ENCODE measurements at places on chromosomes 2 and 18. TPM values are rescaled to one million over a fixed set of nuclear protein-coding genes. Genes with fewer than 3 reads are reported as not detected.
A peak's percentile ranks its signal among the peaks of the same experiment; 100 is the strongest.

GRCh38 chr18:75140296-75140695 is 68.6 kb downstream of the PTGR3 start:
- no peak for DNase-seq

DNA sequence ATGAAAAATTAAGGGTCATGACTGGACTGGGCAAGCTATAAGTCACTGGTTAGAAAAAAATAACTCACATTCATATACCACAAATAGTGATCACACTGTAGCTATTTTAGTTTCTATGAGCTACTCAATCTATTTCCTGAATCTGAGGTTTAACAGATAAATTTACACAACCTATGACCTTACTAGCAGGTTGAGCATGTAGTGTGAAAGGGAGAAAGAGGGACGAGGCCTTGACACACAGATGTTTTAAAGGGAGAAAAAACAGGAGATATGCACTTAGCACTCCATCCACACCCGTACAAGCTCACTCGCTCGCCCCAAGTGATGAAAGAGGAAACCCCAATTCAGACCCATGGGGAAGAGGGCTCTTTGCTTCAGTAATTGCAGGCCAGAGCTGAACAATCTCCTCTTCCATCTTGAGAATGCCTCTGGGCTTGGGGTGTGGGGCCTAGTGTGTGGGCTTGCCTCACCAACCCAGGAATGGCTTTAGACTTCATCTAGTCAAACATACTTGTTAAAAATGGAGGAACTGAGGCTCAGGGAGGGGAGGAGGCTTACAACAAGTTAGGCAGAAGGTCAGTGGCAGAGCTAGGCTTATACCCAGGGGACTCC is 10.7 kb downstream of the CYRIA start:
- DNase-seq = no peak

- DNase-seq = no peak
These were observed 9.4 kb upstream of the DUSP19 start for GRCh38 chr2:183069174-183069573.

- DNase-seq = no peak
These were observed 51.1 kb upstream of the RAPH1 start for GRCh38 chr2:203586206-203586605.

DNA sequence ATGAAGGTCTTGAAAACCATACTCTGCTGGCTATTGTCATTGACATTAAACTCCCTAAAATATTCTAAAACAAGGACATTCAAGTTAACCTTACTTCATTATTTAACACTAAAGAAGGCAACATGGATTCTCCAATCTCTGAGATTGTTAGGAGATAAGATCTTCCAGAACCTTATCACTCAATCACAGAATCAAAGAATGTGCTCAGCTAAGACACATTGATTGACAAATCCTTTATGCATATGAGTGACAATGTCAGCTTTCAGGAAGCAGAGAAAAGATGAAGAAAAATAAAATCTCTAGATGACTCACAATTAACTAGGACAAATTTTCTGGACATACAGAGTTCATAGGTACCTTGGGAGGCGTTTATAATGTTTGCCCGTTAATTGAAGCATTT is 787.2 kb downstream of the TSN start:
- DNase-seq = no peak

DNA sequence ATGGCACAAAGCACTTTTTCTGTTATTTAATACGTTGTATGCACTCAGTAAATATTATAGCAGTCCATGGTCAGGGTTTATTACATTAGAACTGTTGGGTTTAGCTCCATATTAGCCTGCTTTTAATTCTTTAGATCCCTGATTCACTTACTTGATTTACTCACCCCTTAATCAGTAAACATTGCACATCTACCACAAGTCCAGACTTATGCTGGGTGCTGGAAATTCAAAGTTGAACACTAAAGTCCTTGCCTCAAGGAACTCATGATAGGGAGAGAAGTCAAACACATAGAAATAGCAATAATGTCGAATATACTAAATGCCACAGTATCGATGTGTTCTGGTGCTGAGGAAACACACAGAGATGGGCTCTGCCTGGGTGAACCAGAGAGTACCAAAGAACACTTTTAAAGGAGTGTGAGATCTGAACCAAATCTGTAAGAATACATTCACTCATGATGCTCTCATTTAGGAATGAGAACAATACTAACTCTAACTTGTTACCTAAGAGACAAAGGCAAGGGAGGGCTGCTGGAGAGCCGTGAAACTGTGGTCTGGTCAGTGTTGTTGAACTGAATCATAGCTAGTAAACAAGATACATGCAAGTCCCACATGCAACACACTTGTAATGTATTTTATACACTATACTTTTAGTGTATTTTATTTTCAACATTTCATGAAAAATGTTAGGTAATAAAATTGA is 4.9 kb downstream of the STAT4 start:
- no peak for DNase-seq

DNA sequence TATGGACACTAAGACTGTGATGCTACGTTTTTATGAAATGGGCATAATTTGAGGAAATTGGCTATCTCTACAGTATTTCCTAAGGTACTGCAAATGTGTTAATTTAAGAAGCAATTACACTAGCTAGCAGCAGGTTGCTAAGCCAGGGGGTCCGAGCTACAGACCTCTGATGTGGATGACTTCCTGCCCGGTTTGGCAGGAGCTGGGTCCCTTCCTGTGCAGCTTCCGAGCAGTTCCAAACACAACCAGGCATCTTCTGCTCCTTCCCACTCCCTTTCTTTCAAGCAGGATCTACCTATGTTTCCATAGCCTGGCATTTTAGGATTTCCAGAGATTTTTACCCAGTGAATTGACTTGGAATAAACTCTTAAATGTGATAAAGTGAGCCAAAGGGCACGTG is 55.7 kb downstream of the SCN2A start:
- no peak for DNase-seq

DNA sequence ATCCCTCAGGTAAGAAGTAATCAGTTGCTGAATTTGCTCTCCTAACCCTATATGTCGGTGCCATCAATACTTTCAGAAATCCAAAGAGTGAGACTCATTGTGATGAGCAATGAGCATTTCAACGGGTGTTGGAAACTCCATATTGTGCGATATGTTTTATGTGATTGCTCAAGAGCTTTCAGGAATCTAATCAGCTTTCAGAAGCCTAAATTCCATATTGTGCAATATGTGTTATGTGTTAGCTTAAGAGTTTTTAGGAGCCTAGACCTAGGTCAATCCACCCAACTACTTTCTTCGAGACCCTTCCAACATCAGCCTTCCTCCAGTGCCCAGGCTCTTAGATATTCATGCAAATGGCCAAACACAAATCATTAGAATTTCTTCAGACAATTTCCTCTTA is 277.3 kb downstream of the DSC3 start:
- no peak for DNase-seq

DNA sequence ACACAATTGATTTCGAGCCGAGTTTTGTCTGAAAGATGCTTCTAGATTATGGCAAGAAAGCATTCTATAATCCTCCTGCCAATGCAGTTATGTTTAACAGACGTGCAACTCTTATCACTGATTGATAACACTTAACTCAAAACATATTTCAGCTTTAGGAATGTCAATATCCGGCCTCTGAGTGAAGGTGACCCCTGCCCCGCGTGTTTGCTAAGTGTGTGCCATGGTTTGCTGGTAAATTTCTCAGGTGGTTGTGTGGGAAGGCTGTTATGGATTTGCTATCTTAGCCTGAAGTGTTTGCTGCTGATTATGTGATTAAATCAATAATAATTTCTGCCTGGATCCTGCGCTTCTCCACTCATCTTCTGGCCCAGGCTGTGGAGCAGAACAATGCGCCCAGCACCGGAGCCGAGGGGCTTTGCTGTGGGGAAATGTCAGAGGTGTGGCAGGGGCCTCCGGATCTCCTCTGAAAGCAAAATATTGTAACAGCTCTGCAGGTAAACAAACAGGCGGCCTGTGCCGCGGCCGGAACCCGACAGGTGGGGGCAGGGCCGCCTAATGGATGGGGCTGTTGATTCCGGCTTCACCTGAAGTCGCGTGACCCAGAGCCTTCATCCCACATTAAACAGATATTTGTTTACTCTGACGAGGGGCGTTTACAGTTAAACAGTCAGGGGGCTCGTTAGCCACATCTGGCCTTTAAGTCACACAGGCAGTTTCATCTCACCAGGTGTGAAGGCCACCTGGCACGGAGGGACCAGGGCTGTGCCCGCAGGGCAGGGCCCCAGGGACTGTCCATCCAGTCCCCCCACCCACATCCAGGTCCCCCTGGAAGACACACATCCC is 210.7 kb upstream of the SALL3 start:
- DNase-seq = peak; percentile 86

- no peak for DNase-seq
These were observed 77.7 kb downstream of the RHOB start for GRCh38 chr2:20524412-20525040.

DNA sequence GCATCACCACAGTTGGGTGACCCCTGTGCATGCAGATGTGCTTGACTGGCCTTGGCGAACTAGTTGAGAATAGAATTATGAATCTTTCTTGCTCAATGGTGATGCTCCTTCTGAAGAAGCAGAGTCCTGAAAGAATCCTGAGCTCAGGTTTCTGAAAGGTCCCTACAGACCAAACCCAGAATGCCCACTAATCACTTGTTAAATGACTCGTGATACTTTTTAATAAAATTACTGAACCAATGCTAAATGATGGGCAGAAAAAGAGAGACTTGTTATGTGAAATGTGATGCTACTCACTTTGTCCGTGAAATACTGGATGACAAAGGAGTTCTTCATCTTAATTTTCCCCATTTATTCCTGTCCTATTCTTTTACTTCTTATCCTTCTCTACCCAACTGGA is 263.5 kb upstream of the LRRTM1 start:
- no peak for DNase-seq

DNA sequence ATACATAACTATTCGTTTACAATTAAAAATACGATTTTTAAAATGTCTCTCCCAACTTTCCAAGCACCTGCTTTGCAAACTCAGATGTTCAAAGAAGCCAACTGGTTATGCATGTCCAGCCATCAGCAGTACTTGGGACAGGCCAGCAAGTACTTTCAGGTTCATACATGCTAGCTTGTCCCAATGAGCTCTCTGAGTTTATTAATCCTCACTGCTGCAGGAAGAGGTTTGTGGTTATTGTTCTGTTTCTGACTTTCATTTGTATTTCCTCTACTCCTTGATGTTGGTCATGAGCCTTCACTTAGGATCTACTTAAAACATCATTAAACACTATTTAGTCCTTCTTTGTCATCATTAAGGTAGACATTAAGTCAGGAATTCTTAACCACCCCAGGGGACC is 374.1 kb downstream of the LRATD1 start:
- DNase-seq = no peak

DNA sequence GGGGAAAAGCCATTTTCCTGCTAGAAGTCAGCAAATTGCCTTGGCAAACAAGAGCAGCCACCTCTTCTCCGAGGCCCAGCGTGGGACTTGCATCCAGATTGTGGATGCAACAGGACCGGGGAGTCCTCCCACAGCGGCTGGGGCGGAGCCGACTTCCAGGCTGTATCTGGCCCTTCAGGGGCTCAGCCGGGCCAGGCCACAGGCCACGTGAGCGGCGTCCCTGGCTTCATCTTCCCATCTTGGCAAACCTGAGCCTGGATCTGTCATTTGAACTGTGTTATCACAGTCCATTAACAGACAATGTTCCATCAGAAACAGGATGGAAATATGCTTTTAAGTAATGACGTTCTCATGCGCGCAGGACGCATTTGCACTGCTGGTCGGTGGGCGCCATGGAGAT is 483.5 kb upstream of the SALL3 start:
- no peak for DNase-seq

- DNase-seq = no peak
These were observed 57.5 kb downstream of the FHOD3 start for GRCh38 chr18:36354989-36355388.

DNA sequence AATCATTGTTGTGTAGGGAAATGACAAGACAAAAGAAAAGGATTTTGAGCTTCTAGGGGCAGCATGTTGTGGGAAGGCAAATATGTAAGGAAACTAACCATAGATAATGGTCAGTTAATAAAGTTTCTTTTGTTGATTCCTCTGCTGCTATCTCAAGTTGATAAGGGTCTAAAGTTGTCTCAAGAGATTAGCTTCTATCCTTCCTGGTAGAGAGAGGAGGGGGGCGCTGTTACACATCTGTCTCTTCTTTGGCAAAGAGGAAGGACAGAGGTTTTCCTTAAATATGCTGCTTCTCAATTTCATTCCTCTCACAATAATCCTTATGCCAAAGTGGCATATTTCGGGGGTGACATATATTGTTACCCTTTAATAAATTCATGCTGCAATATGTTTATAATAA is 944.0 kb downstream of the DPP10 start:
- DNase-seq = no peak

- DNase-seq = no peak
These were observed 37.2 kb downstream of the PTPRM start for GRCh38 chr18:7604361-7604760.

- DNase-seq = no peak
These were observed 506.1 kb downstream of the BCL11A start for GRCh38 chr2:60047347-60047746.

GRCh38 chr18:45241271-45241670 is 374.0 kb upstream of the SLC14A2 start:
- DNase-seq = no peak

DNA sequence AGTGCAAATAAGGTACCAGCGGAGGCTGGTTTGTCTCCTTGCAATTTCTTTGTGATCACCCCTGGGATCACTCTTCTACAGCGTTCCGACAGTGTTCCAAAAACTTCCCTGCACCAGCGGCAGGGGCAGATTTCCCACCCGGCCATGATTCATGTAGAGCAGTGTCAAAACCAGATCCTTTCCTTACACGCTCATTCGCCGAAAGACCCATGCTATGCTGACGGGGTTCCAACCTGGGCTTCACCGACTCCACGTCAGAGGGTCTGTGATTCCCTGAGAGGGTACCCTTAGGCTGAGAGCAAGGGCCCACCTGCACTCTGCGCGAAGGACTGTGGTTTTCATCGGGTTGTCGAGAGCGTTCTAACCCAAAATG is 423 bp upstream of the TTC27 start:
- DNase-seq = peak; percentile 19

The IL18R1 gene
- total RNA-seq = 6.2 TPM

The COL3A1 gene
- total RNA-seq = 371 TPM

The CNPPD1 gene
- total RNA-seq = 81.2 TPM

The KIAA2012 gene
- not detected for total RNA-seq

The BABAM2 gene
- 47.3 TPM for total RNA-seq

The MAP2 gene
- total RNA-seq = 43.9 TPM

The ATP8B1 gene
- 125 TPM for total RNA-seq

The AOX1 gene
- 119 TPM for total RNA-seq

The SYT4 gene
- 0.40 TPM for total RNA-seq

The HSBP1L1 gene
- total RNA-seq = 21.4 TPM

The POTEI gene
- total RNA-seq = 0.03 TPM

The DSG4 gene
- total RNA-seq = not detected

The CYP27C1 gene
- total RNA-seq = 0.26 TPM

The SLC5A7 gene
- 0.20 TPM for total RNA-seq

Data from mucosa of gallbladder (tissue), 1 donor.